ENCODE measurements at places on chromosomes 16 and 17.

GRCh38 chr17:65355246-65355645 is 206.2 kb downstream of the AXIN2 start:
- no peak for DNase-seq

DNA sequence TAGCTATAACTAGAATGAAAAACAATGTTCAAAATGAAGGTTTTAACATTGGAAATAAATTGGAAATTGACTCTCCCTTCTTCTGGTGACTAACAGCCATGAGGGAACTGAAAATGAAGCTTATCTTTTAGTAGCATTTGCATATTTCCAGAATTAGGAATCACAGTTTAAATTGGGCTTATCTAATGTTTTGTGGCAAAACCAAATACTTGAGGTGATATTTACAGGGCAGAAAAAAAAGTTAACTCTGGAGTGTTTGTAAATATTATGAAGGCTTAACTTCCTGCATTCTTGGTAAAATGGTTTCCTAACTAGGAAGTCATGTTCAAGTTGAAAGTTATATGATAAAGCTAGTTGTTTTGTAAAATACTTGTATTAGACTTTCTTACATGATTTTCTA is 96.4 kb upstream of the SOX9 start:
- no peak for DNase-seq

DNA sequence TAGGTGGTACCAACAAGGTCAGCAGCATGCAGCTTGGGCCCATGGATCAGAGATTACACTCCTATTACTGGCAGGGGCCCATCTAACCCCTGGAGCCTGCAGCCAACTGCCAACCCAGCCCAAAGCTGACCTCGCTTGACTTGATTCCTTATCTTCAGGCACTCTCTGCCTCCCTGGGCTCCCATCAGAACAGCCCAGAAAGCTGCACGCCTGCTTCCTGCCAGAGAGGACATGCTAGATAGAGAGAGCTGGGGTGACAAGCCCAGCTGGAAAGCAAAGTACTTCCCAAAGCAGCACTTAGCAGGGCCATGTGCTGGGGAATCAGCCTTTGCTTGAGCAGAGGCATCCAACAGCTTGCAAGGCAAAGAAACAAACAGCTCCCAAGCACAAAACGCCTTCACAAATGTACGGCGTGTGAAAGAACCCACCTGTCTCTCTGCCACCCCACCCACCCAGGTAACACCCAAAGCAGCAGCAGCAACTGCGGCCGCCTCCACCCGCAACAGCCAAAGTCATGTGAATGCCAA is 74.2 kb upstream of the NLK start:
- DNase-seq = no peak

DNA sequence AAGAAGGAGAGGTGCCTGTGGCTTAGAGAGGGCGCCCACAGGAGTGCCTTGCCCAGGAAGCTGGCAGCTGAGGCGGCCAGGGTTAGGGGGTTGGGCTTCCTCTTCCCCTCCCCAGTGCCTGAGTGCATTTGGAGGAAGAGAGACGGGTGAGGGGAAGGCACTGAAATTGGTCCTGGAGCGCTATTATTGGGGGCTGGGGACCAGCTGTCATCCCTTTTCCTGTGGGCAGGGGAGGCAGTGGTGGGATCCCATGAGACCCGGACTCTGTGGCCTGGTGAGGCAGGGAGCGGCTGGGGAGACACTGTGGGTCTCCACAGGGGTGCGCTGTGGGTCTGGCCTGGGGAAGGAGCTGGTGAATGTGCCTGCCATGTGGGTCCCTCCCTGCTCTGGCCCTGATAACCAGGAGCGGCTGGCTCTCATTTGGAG is 259.7 kb downstream of the SEC14L1 start:
- no peak for DNase-seq

DNA sequence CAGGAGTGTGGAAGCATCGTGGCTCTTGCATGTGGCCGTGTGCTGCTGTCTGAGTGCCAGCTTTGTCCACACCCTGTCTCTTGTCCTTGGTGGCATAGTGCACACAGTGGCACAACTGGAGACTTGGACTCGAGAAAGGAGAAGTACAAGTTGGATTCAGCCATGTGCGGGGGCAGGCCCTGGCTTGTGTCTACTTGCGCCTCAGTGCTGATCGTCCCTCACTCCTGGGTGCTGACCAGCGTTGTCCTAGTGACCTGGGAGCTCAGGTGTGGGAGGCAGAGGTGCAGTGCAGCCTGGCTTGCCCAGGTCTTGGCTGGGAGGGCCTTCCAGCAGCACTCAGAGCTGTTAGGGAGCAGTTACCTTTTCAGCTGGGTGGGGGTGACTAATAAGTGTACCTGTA is 20.6 kb downstream of the MPRIP start:
- no peak for DNase-seq

GRCh38 chr17:11779892-11780291 is 181.6 kb downstream of the DNAH9 start:
- no peak for DNase-seq

- DNase-seq = no peak
These were observed 61.6 kb downstream of the TIMM22 start for GRCh38 chr17:1058423-1059130.

DNA sequence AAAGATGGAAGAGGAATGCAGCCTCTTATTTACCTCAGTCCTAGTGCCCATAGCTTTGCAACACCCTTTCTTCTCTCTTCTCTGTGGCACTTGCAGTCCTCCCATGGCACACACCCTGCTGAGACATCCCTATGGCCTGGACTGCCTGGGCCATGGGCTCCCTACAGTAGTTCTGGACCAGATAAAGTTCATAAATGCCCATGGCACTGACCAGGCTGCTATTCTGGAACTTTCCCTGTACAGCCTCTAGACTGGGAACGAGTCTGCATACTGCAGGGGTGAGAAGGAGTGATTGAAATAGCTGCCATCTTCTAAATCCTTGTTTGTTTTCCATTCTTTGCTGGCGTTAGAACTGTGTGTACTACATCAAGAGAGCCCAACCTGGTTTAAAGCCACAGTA is 24.5 kb upstream of the ADAM11 start:
- no peak for DNase-seq

DNA sequence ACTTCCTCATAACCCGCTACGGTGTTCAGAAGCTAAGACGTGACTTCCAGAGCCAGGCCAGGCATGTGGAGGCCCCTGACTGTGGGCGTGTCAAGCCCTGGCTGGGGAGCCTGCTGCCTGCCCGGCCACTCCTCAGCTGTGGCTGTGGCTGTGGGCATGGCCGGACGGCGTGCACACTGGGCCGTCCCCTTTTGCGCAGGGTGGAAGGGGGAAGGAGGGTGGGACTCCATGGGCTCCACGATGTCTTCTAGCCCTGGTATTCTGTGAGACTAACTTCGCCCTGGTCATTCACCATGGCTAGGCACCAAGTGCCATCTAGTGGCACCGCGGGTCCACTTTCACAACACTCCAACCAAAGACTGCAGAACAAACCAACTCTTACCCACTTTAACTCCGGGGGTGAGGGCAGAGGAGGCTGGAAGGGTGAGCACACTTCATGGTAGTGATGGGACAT is 67.9 kb downstream of the N4BP1 start:
- DNase-seq = peak; percentile 60

DNA sequence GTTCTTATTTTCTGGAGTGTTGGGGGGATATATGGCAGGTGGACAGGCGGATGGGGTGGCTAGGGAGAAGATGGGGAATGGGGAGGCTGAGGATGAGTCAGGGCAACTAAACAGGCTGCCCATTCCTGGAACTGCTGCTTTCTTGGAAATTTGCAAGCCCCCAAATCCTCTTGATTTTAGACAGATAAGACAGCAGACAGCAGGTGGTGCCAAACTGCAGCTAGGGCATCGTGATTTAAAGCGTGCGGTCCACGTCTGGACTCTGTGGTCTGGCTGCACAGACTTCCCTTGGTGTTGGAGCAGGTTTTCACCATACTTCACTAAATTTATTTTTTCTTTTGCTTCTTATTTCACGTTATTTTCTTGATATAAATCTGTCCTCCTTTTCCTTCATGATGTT is 10.9 kb upstream of the KRT24 start:
- no peak for DNase-seq

- no peak for DNase-seq
These were observed 47.0 kb downstream of the PGS1 start for GRCh38 chr17:78425429-78425828.

DNA sequence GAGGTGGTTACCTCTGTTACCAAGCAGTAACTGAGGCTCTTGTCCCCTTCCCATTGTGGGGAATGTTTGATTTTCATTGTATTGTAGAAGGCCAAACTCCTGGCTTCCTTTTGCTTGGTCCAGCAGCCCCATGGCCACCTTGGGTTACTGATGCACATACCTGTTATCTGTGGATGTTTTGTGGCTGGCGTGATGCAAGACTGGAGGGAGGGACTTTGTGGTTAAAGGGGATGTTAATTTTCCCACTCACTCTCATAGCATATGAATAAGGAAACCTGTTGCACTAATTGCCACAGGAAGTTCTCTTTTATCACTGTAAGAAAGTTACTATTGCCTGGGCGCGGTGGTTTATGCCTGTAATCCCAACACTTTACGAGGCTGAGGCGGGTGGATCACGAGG is 168.6 kb upstream of the HS3ST4 start:
- DNase-seq = no peak

GRCh38 chr16:16133943-16134604 is 89.2 kb downstream of the ABCC6 start:
- DNase-seq = no peak

DNA sequence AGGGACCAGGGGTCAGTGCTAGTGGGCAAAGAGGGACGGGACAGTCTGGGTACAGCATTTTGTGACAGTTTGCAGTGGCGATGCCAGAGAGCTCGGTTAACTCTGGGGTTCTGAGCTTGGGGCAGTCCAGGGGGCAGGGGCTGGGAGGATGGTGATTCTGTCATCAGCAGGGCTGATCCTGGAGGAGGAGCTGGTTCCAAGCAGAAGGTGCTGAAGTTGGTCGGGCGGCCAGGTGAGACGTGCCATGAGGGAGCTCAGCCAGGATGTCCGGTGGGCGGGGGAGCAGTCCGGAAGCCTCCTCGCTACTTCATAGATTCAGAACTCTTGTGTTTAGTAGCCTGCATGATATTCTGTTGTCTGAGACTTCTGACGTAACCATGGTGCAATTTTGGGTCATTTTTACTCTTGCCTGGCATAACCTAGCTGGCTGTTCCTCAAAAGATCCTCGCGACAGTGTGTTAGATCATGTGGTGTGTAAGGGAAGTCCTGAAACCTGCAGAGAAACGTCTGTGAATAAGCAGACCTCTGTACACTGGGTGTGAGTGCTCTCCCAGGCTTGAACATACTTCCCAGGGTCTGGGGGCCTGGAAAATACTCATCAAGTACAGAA is 122.0 kb downstream of the CLEC16A start:
- DNase-seq = no peak

DNA sequence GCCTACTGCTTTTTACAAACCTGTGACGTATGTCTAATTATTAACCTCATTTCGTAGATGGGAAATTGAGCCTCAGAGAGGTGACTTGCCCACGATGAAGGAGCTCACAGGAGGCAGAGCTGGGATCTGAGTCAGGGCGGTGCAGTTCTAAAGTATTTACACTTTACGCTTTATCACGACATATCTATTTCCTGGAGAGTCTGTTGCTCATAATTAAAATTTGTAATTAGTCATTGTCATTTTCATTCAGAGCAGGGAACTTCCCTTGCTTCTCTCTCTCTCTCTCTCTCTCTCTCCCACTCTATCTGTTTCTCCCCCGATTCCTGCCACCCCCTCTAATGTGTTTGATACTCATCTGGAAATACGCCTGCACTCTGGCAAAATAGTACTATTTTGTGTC is 5.9 kb downstream of the SLC5A11 start:
- no peak for DNase-seq

DNA sequence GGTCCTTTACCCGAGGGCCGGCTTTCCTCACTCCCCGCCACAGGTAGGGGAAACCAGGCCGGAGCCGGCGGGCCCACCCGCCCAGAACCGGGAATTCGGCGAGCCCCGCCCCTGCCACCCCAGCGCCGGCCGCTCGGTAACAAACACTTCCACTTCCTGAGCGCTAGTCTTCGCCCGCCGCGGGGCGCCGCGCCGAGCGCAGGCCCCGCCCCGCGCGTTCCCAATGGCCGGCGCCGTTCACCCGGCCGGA is 224 bp upstream of the NHERF1 start:
- no peak for DNase-seq

DNA sequence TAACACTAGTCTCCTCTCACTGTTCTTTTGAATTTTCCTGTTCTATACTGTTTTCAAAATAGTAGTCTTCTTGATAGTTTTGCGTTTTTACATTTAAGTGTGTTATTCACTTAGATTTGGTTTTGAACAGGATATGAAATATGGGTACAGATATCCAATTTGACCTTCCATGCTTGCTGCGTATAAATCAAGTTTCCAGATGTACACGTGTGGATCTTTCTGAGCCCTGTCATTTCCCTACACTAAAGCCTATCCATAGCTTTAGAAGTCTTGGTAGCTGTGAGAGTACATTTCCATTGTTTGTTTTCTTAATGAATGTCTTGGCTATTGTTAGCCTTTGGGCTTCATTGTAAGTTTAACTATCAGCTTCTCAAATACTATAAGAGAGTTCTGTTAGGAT is 20.4 kb downstream of the CYLD start:
- DNase-seq = no peak

DNA sequence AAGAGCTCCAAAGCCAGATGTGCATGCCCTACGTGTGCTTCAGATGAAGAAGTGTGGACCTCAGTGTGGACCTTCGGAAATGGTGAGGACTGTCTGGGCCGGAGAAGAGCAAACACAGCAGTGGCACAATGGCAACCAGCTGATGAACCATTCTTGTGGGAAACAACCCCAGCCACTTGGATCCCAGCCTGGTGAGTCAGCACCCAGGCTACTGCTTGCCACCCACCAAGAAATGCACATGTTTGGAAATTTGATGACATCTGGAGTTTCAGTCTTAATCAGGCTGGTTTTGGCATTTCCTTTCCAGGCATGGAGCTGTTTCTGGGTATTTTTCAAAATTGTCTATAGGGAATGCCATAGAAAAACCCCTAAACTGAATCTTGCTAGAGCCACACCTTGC is 42.7 kb downstream of the DYNLRB2 start:
- no peak for DNase-seq

DNA sequence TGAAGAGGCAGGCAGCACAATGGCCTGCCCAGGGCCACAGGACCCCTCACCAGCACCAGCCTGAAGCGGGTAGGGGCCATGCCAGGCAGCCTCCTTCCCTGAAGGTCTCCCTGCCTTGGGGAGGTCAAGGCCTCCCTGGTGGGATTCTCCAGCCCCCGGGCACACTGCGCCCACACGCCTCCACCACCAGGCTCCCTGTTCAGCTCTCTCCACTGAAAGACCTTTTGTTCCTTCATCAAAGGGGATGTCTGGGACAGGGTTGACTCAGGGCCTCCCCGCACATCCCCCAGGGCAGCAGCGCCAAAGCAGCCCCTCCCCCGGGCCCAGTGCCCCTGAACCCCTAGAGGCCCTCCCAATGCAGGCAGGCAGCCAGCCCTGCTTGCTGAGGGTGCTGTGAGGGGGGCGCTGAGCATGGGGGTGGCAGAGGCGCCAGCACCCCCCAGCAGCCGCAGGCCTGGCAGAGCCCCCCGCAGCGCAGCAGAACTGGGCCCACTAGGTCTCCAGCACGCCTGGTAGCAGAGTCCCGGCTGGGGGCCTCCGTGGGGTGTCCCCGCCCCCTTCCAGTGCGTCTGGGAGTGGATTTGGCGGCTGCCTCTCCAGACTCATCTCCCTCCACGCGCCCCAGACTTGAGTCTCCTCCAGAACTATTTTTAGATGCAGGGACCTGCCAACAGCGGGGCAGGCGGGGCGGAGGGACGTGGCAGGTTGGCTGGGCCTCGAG is 13.1 kb downstream of the BCAR1 start:
- DNase-seq = peak; percentile 47

- no peak for DNase-seq
These were observed 360.7 kb downstream of the PMP22 start for GRCh38 chr17:14904386-14904785.

- no peak for DNase-seq
These were observed 15.2 kb downstream of the BCAR1 start for GRCh38 chr16:75236232-75236631.

GRCh38 chr17:80460429-80460834 is 16.0 kb downstream of the NPTX1 start:
- DNase-seq = no peak

Data from hypothalamus (tissue), 51 donors.